EH (cell line): ENCODE measurements at places on chromosomes 12 and 14.

DNA sequence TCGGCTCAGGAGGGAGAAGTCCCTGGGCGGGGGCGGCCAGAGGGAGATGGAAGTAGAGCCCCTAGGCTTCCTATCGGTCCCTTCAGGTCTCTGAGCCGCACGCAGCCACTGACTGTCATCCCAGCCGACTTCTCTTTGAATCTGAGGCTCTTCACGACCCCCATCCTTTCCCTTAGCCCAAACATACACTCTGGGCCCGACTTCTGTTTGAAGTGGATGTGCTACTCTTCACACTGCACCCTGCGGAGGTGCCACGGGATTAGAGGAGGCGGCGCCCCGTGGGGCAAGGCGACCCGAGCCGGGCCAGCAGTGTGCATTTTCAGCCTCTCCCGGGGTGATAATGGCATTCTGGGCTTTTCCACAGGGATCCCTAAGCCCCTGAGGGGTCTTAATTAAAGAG, 6.0 kb upstream of the DACT1 start:
- DNase-seq, result no peak

DNA sequence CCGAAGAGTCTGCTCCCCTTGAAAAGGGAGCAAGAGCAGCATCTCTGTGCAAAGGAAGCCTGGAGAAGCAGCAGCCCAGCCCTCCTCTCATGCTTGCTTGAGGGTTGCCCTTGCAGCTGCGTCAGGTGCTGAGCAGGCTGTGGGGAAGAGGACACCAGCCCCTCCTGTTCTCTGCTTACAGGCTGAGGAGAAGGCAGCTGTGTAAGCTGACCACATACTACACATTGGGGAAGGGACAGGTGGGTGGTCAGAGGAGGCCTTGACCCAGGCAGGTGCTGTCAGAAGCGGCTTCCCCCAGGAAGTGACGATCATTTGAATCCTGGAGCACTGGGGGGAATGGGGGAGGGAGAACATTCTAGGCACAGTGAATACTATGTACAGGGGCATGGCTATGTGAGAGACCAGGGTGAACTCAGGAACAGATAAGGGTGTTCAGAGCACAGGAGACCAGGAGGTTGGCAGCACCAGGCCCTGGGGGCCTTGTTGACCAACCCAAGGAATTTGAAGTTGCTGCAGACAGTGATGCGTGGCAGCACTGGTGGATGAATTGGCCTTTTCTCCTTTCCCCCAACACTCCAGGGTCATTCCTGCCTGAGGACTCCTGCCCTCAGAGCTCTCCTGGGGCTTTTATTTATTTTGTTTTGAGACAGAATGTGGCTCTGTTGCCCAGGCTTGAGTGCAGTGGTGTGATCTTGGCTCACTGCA, 2.7 kb upstream of the KLC1 start:
- DNase-seq, result no peak

- DNase-seq, result no peak
These were observed 92.8 kb upstream of the TMCC3 start for GRCh38 chr12:94743174-94743573.

DNA sequence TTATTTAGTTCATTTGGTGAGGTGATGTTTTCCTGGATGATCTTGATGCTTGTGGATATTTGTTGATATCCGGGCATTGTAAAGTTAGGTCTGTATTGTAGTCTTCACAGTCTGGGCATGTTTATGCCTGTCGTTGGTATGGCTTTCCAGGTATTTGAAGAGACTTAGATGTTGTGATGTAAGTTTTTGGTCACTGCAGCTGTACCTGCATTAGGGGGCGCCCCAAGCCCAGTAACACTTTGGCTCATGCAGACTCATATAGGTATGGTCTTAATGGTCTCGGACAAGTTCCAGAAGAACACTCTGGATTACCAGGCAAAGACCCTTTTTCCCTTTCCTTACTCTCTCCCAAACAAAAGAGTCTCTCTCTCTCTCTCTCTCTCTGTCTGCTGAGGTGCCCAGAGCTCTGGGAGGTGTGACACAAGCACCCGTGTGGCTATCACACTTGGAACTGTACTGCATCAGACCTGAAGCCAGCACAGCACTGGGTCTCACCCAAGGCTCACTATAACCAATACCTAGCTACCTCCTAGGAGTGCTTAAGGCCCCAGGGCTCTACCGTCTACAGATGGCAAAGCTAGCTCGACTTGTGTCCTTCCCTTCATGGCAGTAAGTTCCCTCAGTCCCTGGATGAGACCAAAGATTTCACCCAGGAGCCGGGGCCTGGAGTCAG, 425.8 kb upstream of the ATXN7L3B start:
- no peak for DNase-seq

DNA sequence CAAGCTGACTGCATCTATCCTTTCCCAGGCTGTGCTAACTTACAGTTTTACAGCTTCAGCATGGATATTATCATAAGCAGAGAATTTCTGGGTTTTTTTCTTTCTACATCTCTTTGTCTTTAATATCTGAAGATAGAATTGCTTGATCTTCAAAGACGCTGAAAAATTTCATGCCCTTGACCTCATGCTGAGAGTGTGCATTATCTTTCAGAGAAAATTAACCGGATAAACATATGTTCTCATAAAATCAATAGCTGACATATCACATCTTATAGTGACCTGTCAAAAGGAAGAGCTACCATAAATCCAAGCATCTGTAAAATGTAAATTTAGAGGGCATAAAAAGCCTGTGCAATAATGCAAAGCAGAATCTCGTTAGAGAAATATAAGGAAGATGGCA, 1704.1 kb upstream of the FLRT2 start:
- no peak for DNase-seq

GRCh38 chr12:97275728-97276590, 186.6 kb upstream of the RMST start:
- DNase-seq, result no peak

GRCh38 chr12:69149270-69149669, 90.1 kb upstream of the CPSF6 start:
- no peak for DNase-seq

- no peak for DNase-seq
These were observed 321.5 kb downstream of the TMEM117 start for GRCh38 chr12:44157359-44157758.

DNA sequence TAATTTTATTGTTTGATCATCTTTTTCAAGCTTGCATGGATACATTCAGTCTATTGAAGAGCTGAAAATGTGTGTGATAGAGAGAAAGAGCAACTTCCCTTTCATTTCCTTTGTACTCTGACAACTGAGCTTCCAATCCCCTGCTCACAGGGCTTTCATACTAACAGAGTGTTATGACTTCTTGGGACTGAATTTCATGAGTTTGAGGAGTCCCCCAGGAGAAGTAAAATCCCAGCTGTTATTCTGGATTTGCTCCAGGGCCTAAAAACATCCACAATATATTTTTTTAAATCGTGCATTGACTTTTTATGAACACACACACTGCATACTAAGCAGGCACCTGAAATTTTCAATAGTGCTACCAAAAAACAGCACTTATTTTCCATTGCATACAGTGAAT, 195.8 kb upstream of the CAND1 start:
- DNase-seq, result no peak

DNA sequence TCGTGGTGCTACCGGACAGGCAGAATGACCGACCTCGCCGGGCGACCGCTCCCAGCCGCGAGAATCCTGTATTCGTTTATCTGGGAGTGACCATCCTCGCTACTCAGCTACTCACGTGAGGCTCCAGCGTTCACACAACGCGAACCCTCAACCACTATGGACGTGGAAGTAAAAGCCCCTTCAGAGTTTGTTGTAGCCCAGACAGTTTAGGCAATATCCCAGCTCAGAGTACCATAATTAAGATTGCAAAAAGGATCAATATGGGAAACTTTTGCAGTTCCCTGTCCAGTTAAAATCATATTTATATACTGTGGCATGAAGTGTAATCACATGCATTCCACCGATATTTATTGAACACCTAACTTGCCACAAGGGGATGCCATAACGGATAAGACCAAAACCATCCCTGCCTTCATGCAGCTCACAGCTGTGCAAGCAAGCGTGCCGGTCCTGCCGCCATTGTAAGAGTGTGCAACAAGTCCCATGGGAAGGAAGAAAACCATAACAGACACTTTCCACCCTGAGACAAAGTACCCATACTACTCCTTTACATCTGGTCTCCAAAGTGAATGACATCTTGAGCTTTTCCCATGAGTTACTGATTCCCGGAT, 938 bp upstream of the MAX start:
- no peak for DNase-seq

DNA sequence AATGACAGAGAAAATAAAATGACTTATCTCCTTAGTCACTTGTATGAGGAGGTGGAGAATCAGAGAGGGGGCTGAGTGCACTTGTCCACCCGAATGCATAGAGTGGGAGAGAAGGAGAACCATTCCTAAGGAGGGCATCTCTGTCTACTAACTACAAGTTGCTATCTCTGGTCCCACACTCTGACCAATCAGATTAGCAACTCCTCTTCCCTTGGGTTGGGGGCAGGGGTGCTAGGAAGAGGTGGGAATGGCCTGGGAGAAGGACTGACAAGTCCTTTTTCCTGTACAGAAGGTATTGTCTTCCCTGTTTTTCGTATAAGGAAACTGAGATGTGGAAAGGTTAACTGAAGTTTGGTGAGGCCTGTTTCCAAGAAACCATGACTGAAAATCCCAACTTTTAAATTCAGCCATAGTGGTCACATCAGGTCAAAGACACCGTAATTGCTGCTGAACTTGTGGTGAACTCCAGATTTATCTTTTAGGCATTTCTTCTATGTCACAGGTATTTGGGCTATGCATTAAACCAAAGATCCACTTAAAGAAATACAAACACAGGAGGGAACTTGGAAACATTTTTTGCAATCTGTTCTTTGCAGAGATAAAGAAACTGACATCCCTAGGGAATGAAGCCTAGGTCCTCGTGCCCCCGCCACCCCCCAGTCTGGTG, 207.8 kb downstream of the CRADD start:
- peak; percentile 88 for DNase-seq

GRCh38 chr12:124878795-124879516, 15.3 kb upstream of the SCARB1 start:
- no peak for DNase-seq

- no peak for DNase-seq
These were observed 169.3 kb downstream of the EMP1 start for GRCh38 chr12:13365748-13366366.

DNA sequence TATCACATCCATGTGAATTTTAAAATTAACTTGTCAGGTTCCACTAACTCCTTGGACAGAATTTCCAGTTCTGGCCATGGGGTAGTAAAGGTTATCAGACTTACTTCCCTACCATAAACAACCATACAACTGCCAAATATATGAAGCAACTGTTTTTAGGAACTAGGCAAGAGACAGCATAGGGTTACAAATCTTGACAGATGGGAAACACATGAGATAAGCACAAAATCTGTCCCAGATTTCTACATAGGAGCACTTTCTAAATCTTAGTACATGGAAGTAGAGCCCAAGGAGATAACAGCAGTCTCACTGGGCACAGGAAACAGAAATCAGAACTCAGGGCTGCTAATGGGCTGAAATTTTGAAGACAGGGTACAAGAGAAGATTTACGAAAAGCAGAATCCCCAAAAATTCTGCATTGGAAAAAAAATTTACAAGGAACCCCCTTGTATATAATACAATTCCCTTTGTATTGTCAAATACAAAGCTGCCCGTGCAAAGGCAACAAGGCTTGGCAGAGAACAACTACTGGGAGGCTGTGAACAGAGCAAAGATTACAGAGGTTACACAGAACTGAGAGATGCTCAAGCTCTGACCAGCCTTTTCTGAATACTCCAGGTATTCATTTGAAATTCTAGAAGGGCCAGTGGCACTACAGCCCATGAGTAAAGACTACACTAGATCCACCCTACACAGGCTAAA, 43.2 kb downstream of the GALNT4 start:
- no peak for DNase-seq

GRCh38 chr12:109451400-109451799, 25.7 kb downstream of the KCTD10 start:
- DNase-seq, result no peak

GRCh38 chr12:113464852-113465719, 6.6 kb downstream of the LHX5 start:
- no peak for DNase-seq

GRCh38 chr12:126144603-126145002, 1079.4 kb downstream of the AACS start:
- DNase-seq, result no peak

GRCh38 chr12:88923631-88924030, 343.4 kb upstream of the KITLG start:
- no peak for DNase-seq

DNA sequence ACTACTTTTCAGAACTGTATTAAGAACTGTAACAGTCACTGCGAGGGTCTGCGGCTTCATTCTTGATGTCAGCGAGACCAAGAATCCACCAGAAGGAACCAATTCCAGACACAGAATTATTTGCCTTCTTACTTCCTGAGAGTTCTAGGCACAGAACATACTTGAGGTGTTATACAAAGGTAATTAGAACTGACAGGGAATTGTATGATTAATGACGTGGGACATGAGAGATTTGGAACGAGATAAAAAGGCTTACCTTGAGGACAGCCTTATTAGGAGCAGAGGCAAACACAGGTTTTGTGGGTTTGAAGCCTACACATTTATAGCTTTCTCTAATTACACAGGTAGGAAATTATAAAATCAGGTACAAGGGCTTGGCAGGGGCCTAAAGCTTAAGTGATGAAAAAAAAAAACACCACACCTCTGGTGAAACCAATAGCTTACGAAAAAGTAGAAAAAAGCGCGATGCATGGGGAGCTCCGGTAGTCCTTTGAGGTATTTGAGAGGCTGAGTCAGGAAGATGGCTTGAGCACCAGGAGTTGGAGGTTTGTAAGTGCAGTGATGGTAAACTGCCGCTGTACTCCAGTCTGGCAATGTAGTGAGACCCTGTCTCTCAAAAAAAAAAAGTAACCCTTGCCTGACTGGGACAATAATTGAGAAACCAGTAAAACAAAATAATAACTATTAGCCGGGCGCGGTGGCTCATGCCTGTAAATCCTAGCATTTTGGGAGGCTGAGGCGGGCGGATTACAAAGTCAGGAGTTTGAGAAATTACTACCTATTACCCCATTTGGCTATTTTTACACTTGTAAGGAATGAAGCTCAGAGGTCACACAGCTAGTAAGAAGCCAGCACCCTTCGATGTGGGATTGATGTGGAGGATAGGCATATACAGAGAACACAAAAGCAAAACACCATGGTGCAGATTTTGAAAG, 795 bp upstream of the ACOT2 start:
- DNase-seq, result peak; percentile 50

DNA sequence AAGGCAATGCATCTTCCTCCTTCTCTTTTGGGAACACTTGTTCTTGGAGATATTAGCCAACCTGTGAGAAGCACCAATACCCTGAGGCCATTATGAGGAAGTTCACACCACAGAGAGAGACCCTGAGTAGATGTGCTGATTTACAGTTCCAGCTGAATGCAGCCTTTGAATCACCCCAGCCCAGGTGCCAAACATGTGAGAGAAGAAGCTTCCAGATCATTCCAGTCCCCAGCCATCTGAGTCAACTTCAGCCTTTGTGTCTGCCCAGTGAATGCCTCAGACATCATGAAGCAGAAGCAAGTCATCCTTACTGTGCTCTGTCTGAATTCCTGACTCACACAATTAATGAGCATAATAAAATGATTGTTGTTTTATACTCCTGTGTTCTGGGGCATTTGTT, 25.1 kb downstream of the C12orf42 start:
- DNase-seq, result peak; percentile 3

GRCh38 chr14:35197015-35197414, 74.7 kb downstream of the PRORP start:
- DNase-seq, result peak; percentile 62

- no peak for DNase-seq
These were observed 80.9 kb downstream of the ACACB start for GRCh38 chr12:109197327-109197726.
